GM12864 (cell line): ENCODE measurements at places on chromosomes 2 and 18.

DNA sequence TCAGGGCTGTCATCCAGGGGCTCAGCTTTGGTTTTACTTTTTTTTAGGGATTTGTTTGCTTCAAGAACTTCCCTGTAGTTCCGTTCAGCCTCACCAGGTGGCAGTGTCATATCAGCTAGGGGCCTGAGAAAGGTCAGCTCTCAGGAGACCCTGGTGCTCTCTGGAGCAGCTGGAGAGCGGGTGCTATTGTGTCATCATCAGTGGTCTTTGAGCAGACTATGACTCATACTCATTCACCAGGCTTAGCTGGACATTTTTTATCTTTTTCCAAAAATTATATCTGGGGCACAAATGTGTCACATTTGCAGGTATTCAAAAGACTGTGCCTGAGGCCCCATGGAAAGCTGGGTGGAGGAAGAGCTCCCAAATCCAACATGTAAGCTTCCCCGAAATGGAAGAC, 24.4 kb downstream of the ZNF892 start:
- DNase-seq, result no peak

DNA sequence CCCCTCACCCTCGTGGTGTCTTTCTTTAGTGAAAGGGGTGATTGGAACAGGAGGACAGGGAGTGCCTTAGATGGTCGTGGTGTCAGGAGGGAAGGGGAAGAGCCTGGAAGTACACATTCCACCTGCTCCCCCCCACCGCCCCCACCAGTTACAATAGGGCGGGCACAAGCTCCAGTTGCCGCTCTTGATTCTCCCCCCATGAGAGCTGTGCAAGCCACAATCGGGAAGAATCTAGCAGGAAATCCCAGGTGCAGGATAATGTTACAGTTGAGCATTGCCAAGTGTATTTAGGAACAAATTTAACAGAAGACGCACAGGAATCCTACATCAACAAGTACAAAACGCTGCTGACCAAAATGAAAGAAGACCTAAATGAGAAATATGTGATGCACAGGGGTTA, 73.6 kb downstream of the ASAP2 start:
- no peak for DNase-seq

- DNase-seq, result no peak
Measured at GRCh38 chr2:20052861-20053281, 1.4 kb upstream of the LAPTM4A start.

- DNase-seq, result no peak
Measured at GRCh38 chr2:38765149-38765548, 12.9 kb upstream of the GEMIN6 start.
